ENCODE measurements at places on chromosomes 1 and 21.

- DNase-seq = no peak
These were observed 87.2 kb upstream of the CNIH3 start for GRCh38 chr1:224528900-224529299.

DNA sequence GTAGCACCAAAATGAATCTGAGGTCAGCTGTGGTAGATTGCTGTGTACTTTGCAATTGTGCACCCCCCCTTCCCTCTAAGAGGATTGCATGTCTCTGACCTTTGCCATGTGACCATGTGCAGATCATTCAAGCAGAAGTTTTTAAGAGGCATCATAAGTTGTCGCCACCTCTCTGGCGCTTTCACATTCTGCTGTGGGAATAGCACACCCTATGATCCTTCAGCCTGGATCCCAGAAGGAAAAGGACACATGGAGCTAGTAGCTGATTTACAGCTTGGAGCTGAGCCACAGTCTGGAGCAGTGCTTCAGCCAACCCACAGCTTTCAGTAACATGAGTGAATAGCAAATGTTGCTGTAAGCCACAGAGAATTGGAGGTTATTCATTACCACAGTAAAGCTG is 158.5 kb downstream of the TSEN15 start:
- DNase-seq = no peak

DNA sequence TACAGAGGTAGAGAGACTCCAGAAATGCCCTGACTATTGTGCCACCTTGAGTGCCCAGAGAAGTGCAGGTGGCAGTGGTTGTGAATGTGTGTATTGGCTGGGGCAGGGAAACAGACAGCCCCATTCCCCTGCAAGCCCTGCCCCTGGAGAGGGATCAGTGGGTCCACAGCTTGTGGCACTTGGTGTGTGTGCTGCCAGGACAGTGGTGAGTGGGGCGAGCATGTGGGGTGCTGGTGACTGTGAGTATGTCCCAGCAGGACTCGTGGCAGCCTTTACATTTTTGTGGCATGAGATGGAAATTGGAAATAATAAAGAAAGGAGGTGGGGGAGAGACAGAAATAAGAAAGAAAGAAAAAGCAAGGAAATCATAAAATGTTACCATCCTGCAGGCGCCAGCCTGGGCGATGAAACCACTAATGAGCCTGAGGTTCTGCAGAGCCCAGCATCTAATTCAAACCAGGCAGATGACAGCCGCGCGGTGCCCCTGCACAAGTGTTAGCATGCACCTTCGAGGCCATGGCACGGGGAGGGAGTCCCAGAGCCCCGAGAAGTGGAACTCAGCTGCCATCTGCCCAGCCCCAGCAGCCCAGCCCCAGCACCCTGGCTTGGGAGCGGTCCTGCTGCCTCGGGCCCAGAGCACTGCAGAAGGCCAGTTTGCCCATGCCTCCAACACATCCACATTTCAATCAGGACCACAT is 49.1 kb upstream of the ZBTB40 start:
- no peak for DNase-seq

- no peak for DNase-seq
These were observed 1.7 kb upstream of the SFN start for GRCh38 chr1:26861286-26861701.

- DNase-seq = no peak
These were observed 23.8 kb downstream of the PTPRF start for GRCh38 chr1:43554444-43554992.
